ENCODE measurements at places on chromosomes 3 and 15.

GRCh38 chr3:150365132-150365604 lies 42.9 kb upstream of the TSC22D2 start:
- no peak for DNase-seq

DNA sequence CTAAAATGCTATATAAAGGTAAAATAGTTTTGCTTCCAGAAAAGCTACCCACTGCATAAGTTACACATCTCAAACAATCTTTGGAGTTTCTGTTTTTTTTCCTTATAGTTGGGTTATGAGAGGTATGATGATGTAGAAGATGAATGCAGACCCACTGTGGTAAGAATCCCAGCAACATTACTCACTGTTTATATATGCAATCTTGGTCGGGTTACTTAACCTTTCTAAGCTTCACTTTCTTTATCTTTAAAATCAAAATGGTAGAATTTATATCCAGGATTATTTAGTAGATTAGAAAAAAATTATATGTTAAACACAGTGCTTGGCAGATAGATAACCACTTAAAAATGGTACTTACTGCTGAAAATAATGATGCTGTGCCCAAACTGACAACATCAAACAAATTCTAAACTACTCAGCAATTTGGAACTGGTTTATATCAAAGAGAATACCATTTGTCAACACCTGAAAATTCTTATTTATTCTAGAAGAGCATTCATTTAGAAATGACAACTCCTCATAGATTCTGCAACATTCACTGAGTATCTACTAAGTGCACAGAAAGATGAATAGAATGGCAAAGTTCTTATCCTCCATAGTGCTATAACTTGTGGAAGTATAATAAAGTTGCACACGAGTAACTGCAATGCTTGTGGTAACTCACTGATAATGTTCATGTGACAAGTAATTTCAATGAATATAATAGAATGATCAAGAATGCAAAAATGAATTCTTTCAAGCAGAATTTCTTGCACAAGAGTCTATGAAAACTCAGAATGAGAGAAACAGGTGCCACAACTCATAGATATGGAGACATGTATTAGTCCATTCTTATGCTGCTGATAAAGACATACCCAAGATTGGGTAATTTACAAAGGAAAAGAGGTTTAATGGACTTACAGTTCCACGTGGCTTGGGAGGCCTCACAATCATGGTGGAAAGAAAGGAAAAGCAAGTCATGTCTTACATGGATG lies 129.0 kb upstream of the SLC7A14 start:
- DNase-seq, result no peak

DNA sequence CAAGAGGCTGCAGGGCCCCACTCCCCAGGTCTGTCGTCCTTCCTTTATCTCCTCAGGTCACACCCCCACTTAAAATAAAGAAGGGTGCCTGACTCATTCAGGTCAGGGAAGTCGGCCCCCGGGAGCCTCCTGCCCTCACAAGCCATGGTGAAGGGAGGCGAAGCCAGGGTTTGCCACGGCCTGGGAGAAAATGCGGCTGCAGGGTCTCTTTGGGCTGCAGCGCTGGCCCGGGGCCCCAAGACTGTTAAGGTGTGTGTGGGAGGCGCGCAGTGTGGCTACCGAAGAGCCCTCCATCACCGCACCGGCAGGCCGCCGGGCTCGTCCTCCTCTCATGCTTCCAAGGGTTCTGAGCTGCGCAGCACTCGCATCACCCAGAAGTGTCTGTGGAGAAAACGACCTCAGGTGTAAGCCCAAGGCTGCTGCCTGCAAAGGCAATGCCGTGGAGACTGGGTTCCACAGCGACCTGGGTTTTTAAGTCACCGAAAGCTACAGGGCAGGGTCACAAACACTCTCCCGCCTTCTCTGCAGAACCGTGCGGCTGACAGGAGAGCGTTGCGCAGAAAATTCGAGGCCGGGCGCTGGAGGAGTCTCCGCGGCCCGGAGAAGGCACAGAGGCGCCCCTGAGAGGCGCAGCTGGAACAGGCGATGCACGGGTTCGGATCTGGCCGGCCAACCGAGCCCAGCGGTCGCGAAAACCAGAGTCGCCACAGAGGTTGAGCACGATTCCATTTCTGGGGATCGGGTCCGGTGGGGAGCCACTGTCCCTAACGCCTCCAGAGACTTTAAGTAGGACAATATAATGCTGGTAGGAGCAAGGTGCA lies 8.7 kb downstream of the FOXL2 start:
- DNase-seq, result no peak

DNA sequence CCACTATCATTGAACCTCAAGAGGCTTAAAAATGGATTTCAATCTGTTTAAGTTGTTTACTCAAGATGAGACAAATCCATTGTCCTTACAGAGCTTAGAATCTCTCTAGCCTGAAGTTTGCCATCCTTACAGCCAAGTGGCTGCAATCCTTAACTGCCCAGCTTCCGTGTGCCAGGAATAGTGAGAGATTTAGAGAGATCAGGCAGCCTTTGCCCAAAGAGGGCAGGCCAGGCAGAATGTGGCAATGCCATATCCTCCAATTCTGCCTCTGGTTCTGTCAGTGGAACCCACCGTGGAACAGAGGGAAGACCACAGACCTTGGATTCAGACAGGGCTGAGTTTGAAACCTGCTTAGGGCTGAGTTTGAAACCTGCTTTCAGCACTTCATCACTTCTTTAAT lies 374.3 kb downstream of the VPS13C start:
- DNase-seq, result no peak

DNA sequence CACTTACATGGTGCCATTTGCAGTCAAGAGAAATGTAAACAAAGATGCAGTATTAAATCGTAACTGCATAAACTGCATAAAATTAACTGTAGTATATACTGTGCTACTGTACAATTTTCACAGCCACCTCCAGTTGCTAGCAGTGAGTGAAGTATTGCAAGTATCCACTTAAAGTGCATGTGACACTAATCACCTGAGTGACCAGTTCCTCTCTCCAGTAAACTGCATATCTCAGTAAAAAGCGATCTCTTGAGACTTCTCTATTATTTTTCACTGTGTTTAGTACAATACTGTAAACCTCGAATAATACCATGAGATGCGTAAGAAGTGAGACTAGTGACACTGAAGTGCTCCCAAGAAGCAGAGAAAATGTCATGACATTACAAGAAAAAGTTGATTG lies 111.7 kb upstream of the PLXND1 start:
- no peak for DNase-seq

DNA sequence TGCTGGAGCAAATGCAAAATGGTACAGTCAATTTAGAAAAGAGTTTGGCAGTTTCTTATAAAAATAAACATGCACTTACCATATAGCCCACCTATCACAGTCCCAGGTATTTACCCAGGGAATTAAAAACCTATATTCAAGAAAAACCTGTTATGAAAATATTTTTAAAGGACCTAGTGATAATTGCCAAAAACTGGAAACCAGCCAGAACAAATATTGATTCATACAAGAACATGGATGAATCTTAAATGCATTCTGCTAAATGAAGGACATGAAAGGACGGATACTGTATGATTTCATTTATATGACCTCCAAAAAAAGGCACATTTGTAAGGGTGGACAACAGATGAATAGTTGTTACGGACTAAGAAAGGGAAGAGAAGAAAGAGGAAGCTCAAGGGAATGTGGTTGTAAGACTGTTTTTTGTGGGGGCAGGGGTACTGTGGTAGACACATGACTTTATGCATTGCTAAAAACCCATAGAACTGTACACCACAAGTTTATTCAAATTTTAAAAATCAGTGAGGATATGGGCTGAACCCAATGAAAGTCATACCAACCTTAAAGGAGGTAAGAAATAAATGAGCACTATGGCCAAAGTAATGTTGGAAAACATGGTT lies 61.0 kb downstream of the ZBBX start:
- DNase-seq, result no peak

DNA sequence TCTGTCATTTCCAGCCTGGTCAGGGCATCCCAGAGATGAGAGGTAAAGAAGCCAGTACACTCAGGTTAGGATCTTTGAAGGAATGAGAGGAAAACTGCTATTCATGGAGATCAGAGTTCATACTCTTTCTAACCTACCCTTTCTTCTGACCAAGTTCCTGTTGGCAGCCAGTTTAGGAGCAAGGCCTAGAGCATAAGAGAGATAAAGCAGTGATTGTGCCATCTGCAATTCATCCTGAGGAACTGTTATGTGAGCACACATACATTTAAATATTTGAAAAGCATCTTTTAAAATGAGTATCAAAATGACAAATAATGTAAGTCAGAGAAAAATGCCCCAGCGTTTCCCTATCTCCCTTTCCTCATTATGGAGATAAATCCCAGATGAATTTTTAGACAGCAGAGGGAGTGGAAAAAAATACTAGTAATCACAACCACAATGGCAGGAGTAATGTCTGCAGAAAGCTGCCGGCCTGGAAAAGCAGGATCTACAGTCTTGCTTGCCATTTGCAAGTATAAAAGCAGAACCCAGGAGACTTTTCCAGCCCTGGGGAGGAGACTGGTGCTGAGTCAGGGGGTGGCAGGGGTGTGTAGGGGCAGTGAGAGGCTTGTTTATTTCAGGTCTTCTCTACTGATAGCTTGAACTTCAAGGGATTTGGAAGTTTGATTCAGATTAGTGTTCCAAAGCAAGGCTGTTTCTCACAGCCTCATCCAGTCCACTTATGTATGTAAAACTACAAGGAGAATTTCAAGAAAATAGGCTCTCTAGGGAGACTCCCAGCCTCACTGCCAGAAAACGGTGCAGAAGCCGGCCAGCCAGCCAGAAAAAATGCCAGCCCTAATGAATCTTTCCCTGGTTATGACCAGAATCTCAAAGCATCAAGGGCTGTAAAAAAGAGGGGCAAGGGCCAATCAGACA lies 1052.4 kb downstream of the TUSC7 start:
- no peak for DNase-seq

GRCh38 chr3:132088291-132088690 lies 53.5 kb upstream of the CPNE4 start:
- DNase-seq, result no peak

- DNase-seq, result no peak
These were observed 654 bp downstream of the SUSD5 start for GRCh38 chr3:33217866-33218445.

DNA sequence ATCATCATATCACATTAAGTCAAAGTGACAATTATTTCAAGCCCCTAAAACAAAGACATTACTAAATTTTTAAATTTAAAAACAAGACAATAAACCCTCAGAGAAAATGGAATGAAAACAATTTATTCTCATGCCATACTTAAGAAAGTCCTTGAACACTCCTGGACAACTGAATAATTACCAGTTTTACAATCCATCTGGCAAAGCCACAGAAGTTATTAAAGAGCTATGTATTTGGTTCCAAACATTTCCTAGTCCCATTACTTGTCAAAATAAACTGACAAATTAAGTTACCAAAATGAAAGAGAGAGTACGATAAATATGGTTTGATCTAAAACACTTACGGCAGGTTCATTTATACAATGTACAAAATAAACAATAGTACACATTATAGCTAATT lies 63.2 kb downstream of the LRRFIP2 start:
- no peak for DNase-seq

GRCh38 chr3:25910997-25911396 lies 121.1 kb downstream of the OXSM start:
- no peak for DNase-seq
